Cardiac muscle cell (in vitro differentiated cells and primary cell): ENCODE measurements at places on chromosomes 2 and 18.

DNA sequence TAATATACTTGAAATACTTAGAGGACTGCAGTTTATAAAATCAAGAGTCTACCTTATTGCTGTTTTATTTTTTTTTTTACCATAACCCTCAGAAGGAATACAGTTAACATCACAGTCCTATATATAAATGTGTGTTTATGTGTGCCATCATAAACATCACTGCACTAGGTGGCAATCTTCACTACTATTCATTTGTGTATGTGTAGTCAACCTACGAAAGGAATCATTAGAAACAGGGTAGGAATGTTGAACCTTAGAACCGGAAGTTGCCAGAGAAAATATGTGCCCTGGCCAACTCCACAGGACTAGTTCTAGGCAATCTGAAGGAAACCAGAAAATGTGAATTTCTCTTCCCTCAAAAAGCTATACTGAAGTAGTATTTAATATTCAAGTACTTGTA, 3.4 kb downstream of the GEN1 start:
- H3K36me3 ChIP-seq: no peaks in the 10 kb centered on the region
- H3K27me3 ChIP-seq: no peaks in the 10 kb centered on the region
- H3K4me3 ChIP-seq: no peak overlapping the region
- H3K27ac ChIP-seq: no peak overlapping the region
- H3K4me1 ChIP-seq: peaks cover 13% of the 10 kb centered on the region

DNA sequence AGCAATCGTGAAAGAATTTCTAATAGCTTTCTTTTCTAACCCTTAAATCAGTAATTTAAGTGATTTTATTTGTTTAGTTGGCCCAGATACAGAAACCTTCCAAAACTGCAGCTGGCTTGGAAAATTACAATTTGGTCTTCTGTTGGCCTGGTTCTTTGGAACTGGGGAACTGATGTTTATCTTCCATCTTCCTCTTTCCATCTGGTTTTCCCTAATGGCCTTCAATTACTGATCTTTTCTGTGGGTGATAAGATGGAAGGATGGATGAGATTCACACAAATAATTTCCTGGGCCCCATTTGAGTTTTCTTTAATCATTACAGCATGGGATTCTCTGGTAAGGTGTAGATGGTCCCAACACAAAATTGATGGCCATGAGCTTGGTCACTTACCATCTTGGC, 106.5 kb upstream of the CHRNA1 start:
- H3K36me3 ChIP-seq: no peaks in the 10 kb centered on the region
- peaks cover 20% of the 10 kb centered on the region for H3K4me1 ChIP-seq
- H3K27ac ChIP-seq: no peak overlapping the region
- DNase-seq: no peak
- H3K4me3 ChIP-seq: no peak overlapping the region

DNA sequence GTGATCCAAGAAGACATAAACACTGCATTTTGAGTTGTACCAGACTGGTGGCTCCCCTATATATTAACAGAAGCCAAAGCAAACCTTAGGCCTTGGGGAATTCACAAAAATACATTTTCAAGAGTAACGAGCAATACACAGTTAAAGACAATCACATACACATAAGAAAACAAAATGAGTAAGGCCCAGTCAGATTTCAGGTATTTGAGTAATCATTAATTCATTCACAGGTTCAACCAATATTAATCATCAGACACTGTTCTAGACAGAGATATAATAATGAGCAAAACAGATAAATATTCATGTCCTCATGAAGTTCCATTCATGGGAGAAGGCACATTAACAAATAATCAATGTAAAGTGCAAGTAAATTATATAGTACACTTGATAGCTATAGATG, 9.6 kb downstream of the STPG4 start:
- no peaks in the 10 kb centered on the region for H3K27me3 ChIP-seq
- no peaks in the 10 kb centered on the region for H3K4me1 ChIP-seq
- H3K4me3 ChIP-seq: no peak overlapping the region

DNA sequence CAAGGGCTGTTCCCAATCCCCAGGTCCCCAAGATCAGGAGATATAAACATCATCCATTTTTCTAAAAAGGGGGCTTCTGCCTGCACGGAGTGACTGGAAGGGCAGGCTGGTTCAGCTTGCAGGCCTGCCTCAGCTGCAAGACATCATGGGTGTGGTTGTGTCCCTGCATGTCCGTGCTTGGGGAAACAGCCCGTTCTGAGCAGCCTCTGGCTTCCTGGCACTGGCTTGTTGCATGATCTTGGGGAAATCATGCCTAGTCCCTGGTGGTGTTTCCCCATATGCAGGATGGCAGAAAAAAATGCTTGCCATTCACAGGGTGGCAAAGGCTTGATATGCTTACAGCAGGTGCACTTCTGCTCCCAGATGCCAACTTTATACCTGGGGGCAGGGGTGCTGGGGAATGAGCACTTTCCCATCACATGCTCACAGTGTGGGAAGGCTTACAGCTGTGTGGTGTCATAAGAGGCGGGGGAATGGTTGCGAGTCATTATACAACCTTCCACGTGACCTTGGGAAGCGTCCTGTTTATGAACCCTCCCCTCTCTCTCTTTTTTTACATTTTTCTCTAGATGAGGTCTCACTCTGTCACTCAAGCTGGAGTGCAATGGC, 7.2 kb downstream of the PCARE start:
- H3K4me3 ChIP-seq: no peak overlapping the region
- peaks cover 6% of the 10 kb centered on the region for H3K4me1 ChIP-seq
- no peaks in the 10 kb centered on the region for H3K27me3 ChIP-seq
- no peak overlapping the region for H3K27ac ChIP-seq
- no peaks in the 10 kb centered on the region for H3K36me3 ChIP-seq

GRCh38 chr2:38692636-38693318, 26.9 kb downstream of the GALM start:
- no peaks in the 10 kb centered on the region for H3K36me3 ChIP-seq
- H3K4me1 ChIP-seq: no peaks in the 10 kb centered on the region
- no peak for DNase-seq
- no peak overlapping the region for H3K4me3 ChIP-seq

DNA sequence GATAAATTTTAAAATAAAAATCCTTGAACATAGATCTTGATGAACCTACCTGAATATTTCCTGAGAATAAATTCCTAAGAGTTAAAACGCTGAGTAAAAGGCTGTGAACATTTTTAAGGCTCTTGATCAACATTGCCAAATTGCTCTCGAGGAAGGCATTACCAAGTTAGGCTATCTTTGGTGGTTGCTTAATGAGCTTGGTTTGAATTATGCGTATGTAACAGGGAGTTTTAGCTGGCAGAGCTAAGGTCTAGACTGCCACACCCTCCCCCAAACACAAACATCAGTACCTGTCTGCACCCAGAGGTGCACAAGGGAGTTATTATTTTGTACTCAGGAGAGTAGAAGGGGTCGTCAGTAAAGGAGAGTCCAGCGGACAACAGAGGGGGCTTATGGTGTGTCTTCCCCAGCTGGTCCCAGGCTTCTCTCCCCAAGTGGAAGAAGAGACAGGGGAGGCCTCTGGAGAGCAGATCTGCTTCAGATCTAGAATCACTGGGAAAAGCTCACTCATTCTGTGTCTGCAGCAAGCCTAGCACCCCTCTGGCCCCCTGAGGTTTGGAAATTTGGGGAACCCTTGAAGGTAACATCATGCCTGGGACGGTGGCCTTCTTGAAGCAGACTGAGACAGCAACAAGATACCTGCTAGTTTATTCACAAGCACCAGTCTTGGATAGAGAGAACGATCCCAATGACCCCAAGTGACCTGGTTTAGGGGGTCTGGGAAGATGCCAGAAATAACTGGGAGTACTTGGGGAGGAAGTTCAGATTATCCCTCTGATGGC, 197.2 kb upstream of the ID2 start:
- DNase-seq: no peak
- H3K27ac ChIP-seq: no peak overlapping the region
- no peak overlapping the region for H3K4me3 ChIP-seq
- H3K36me3 ChIP-seq: no peaks in the 10 kb centered on the region
- H3K27me3 ChIP-seq: no peaks in the 10 kb centered on the region
- H3K4me1 ChIP-seq: peaks cover 16% of the 10 kb centered on the region

DNA sequence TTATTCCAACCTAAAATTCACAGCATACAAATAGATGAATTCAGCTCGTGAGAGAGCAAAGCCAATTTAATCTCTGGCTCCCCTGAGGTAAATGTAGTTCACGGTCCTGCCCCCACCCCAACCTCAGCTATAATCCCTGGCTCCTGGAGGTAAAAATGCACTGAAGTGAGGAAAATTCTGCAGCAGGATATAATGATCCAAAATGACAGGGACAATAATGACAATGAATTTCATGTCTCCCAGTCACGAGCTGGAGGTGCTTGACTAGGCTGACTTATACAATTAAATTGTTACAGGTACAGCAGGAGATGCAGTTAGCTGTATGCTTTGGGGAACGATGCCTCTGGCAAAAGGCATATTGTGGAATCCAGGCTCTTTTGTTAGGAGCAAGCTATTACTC, 82.0 kb downstream of the GPD2 start:
- no peak overlapping the region for H3K27ac ChIP-seq
- H3K4me1 ChIP-seq: no peaks in the 10 kb centered on the region
- H3K36me3 ChIP-seq: no peaks in the 10 kb centered on the region
- no peaks in the 10 kb centered on the region for H3K27me3 ChIP-seq
- no peak overlapping the region for H3K4me3 ChIP-seq
- DNase-seq: no peak

- no peak overlapping the region for H3K4me3 ChIP-seq
- H3K27ac ChIP-seq: no peak overlapping the region
- DNase-seq: no peak
- H3K36me3 ChIP-seq: no peaks in the 10 kb centered on the region
- H3K4me1 ChIP-seq: no peaks in the 10 kb centered on the region
These were observed 4.8 kb downstream of the MC2R start for GRCh38 chr18:13910501-13910900.

- H3K36me3 ChIP-seq: no peaks in the 10 kb centered on the region
- H3K4me1 ChIP-seq: no peaks in the 10 kb centered on the region
- no peak overlapping the region for H3K27ac ChIP-seq
- DNase-seq: no peak
- H3K4me3 ChIP-seq: no peak overlapping the region
These were observed 155.2 kb downstream of the ALK start for GRCh38 chr2:29766191-29766590.

DNA sequence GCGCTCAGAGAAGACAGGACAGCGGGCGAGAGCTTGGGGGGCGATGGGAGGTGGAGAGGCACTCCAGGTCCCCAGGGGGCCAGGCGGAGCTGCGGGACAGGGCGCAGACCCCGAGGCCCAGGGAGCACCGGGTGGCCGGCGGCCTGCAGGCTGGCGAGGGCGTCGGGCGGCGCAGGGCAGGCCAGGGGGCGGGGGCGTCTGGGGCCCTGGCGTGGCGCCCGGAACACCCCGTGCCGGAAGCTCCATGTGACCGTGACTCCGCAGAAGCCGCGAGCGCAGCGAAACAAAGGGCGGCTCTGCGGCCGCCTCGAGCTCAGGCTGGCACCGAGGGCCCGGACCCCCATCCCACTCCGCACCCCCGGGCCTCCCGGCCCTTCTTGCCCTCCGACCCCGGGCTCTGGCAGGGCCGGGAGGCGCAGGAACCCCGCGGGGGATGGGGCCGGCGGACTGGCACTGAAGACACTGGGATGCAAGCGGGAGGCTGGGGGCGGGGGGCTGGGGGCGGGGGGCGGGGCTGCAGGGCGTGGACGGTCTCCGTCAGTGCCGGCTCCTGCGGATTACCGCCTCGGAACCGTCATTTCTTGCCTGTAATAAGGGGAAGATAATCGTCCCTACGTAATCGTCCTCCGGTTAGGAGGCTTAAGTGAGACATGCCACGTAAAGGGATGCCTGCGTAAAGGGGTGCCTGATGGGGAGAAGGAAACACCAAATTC, 19.1 kb downstream of the SH2D6 start:
- peak overlapping the region; percentile 16 for H3K4me3 ChIP-seq
- H3K27me3 ChIP-seq: no peaks in the 10 kb centered on the region
- peaks cover 12% of the 10 kb centered on the region for H3K4me1 ChIP-seq
- H3K27ac ChIP-seq: peak overlapping the region; percentile 46
